Activated CD4-positive, alpha-beta T cell treated with anti-CD3 and anti-CD28 coated beads for 36 hours (primary cell): ENCODE measurements at places on chromosomes 2 and 18.

DNA sequence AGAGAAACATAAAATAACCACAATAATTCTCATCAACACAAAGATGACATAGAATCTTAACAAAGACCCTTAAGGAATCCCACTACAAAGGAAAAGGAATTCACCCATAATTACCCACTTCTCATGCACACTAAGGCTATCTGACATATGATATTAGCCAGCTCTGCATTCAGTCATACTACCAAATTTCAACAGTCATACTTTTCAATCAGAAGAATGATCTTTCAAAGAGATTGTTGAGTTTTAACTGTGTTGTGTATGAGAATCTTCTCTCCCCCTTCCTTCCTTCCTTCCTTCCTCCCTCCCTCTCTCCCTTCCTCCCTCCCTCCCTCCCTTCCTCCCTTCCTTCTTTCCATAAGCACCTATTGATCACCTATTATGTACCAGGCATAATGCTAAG, 17.0 kb downstream of the FZD7 start:
- no peak for DNase-seq

GRCh38 chr2:134505446-134505845, 213.4 kb downstream of the TMEM163 start:
- DNase-seq, result no peak

- no peak for DNase-seq
Measured at GRCh38 chr2:16120591-16121180, 180.3 kb downstream of the MYCN start.

- no peak for DNase-seq
Measured at GRCh38 chr2:165462443-165462842, 7.1 kb upstream of the CSRNP3 start.

GRCh38 chr2:128196471-128196931, 105.5 kb downstream of the UGGT1 start:
- peak; percentile 35 for DNase-seq

- no peak for DNase-seq
Measured at GRCh38 chr18:58567453-58568196, 61.3 kb downstream of the ALPK2 start.

GRCh38 chr2:101574622-101575021, 99.7 kb upstream of the RFX8 start:
- no peak for DNase-seq

DNA sequence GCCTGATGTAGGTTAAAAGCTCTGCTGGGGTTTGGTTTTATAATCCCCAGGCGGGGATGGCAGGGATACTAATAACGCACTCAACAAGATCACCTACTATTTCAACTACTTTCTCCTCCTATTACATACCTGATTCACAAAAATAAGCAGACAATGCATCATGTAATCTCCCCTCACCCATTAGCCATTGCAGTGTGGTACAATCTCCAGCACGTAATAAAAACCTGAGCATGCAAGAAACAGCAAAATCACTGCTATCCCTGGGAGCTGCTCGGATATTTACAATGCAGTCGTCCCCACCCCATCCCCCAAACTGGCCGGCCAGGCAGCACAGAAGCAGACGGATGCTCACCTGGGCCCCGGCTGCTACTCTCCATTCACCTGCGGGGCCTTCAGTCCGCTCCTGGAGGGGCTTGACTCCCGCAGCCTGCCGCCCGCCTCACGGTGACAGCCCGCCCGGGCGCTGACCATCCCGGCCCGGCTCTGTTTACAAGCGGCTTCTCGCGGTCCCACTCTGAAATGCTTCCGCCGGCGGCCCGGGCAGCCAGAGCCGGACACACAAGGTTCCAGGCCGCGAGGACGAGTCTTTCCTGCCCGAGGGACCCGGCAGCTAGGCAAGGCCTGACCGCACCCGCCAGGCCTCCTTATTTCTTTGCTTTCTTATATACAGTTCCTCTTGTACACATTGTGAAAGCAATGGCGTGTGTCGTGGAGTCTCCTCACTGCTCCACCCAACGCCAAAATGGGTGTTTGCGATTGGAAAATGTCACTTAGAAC, at the start of gene PLEKHM3:
Gene PLEKHM3, minus strand, starts transcription at position 491 of the 777 bp plus-strand sequence. CDS start 23,888 bp downstream, outside the sequence.
- peak; percentile 88 for DNase-seq

DNA sequence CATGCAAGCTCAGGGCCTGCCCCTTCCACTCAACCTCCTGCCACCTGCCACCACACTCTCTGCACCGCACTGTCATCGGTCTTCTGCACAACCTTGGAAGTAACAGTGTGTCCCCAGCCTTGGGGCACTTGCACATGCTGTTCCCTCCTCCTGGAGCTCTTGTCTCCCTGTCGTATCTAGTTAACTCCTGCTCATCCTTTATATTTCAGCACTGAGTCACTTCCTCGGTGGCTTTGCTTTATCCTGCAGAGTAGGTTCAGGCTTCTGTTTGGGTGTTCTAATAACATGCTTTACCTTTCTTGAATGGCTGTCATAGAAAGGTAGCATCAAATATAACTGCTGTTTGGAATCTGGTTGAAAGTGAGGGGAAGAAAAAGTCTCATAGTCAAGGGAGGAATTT, 25.3 kb downstream of the PAX8 start:
- no peak for DNase-seq

GRCh38 chr2:120399889-120400240, 53.9 kb downstream of the INHBB start:
- DNase-seq, result no peak

GRCh38 chr2:11550302-11550701, 16.5 kb downstream of the GREB1 start:
- no peak for DNase-seq

- DNase-seq, result no peak
Measured at GRCh38 chr2:61924895-61925663, 19.6 kb downstream of the COMMD1 start.

- no peak for DNase-seq
Measured at GRCh38 chr2:14930441-14930840, 297.9 kb downstream of the LRATD1 start.

GRCh38 chr2:225998653-225999052, 599.1 kb downstream of the NYAP2 start:
- DNase-seq, result no peak

GRCh38 chr2:67514515-67514914, 117.4 kb downstream of the ETAA1 start:
- DNase-seq, result no peak

GRCh38 chr2:102992607-102993006, 230.8 kb downstream of the TMEM182 start:
- no peak for DNase-seq

DNA sequence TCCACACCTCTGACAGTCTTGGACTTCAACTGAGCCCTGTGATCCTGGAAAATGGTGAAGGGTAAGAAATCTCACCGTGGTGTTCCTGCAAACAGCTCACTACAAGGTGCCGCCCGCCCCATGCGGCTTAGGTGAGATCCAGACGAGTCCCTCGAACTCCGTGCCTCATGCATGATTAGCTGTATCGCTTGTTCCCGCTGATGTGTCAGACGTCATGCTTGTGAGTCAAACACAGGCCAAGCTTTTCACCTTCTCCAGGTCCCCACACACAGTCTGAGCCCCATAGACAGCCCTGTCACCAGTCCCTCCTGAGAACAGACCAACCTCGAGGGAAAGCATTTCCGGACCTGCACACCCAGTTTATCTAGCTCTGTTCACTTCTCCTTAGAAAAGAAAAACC, 740.5 kb downstream of the GALR1 start:
- no peak for DNase-seq
